ENCODE measurements at places on chromosomes 5 and 9. TPM values are rescaled to one million over a fixed set of nuclear protein-coding genes. Genes with fewer than 3 reads are reported as not detected.

DNA sequence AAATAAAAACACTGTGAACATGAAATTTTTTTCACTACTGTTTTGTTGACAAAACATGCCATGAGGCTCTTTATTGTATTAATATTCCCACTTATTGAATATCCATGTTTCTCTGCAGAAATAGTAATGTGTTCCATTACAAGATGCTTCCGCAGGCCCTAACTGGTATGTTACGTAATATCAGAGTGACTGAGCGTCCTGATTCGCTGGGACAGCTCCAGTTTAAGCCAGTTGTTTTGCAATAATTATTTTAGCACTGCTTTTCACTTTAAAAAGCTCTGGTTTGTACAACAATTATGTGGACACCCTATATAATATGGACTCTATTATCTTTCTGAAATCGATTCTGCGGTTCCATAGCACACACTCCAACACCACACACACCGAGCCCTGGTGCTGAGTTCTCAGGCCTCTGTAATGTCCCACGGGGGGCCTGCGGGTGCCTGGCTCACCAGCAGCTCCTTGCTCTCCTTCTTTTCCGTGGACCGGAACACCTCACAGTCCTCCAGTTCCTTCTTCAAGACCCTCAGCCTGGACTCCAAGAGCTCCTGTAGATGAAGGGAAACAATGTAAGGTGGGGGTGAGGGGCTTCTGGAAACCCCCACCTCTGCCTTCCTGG lies 1.8 kb downstream of the TRIM7 start:
- DNase-seq: no peak

DNA sequence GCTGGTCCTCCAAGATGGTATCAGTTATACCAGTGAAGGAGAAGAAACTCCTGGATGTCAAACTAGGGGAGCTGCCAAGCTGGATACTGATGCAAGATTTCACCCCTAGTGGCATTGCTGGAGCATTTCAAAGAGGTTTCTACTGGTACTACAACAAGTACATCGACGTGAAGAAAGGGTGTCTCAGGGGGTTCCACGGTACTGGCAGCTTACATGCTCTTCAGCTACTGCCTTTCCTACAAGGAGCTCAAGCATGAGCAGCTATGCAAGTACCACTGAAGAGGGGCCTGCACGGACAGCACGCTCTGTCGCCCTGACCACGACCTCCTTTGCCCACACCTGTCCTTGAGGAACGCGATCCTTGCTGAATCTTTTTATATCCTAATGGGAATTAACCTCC lies 19.5 kb downstream of the ACTL7B start:
- no peak for DNase-seq

GRCh38 chr9:112323378-112323854 lies 10.0 kb downstream of the PTBP3 start:
- DNase-seq: no peak

DNA sequence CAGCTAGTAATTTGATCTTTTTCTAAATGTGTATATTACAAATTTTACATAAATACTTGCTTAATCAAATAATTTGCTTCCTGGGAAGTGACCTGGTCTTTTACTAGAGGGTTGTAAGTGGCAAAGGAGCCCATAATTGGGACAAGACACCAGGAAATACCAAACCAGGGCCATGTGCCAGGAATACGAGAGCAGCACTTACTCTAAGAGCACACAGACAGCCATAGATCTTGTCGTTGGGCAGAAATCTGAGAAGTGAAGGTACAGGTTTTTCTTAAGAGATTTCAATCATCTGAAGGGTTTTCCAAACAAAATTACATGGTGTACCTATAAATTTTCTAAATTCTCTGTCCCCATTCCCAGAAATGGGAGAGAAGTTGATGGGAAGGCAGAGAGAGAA lies 179.3 kb downstream of the HINT1 start:
- no peak for DNase-seq

Gene NUTM2G
- total RNA-seq: not detected

Gene TLE4
- 12.7 TPM for total RNA-seq

Gene FAM163B
- total RNA-seq: not detected

Data from NCI-H460 (cell line).